ENCODE measurements at places on chromosomes 2 and 18.

- no peak for DNase-seq
Observed at GRCh38 chr2:3291113-3291512, 86.5 kb downstream of the EIPR1 start.

- peak; percentile 42 for DNase-seq
Observed at GRCh38 chr2:950080-950966, at the start of gene SNTG2. Gene SNTG2, plus strand, starts transcription at chr2:950849. Its CDS starts 148 bp downstream, at chr2:950997.

DNA sequence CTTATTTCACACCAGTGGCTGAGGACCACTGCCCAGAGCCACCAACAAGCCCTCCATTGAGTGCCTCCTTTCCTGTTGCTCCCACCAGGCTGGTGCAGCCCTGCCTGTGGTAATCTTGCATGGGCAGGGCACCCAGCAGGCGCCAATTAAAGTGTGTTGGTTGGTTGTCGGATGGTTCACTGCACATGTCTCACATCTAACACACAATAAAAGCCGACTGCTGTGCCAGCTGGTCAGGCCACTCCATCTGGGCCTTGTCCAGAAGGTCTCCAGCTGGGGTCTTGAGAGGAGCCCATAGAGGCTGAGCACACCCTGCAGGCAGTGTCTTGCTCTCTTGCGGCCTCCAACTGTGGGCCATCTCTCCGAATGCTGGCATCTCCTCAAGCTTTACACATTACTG, 494.8 kb upstream of the KLHL29 start:
- DNase-seq, result no peak

DNA sequence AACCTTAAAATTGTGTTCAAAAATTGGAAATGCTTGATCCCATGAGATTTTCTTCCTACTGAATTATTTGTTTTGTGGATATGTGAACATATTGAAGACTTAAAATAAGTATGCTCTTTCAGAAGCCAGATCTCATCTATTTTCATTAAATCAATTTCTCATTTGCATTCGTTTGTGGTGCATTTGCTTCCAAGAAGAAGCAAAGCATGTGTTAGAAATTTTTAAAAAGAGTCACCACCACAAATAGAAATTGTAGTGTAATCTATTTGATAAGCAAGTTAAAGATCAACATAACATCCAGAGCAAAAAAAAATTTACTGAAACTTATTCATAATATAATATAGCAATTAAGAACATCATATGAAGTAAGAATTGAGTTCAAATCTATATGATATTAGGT, 300.9 kb upstream of the SYT4 start:
- no peak for DNase-seq

DNA sequence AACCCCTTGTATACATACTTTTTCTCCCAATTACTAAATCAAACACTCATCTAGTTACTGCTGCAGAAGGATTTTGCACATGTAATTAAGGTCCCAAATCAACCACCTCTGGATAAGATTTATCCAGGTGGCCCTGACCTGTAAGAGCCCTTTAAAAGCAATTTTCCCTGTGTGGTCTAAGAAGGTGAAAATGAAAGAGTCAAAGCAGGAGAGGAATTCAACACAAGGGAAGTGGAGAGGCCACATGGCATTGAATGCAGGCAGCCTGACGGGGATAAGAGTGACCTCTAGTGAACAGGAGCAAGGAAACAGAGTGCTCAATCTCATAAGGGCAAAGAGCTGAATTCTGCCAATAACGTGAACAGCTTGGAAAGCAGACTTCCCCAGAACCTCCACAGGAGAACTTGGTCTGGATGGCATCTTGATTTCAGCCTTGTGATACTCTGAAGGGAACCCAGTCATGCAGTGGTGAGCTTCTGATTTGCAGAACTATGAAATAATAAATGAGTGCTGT, 27.2 kb downstream of the PPP3R1 start:
- peak; percentile 12 for DNase-seq

DNA sequence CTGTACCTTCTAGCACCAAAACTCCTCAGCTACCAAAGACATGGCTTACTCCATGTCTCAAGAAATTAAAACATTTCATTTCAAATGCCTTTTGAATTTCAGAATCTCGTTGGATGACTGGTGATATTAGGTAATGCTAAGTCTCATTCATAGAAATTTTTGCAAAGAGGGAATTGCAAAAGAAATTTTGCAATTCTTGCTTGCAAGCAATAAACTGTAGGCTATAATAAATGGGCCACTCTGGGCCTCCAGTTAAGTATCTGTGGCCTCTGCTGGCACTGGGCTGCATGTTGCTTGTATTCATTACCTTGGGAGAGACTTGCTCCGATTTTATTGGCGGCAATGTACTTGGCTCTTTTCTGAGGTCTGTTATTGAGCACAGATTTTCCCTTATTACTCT, 2.8 kb upstream of the LCLAT1 start:
- DNase-seq, result no peak

GRCh38 chr2:158391876-158392275, 64.7 kb downstream of the CCDC148 start:
- DNase-seq, result peak; percentile 26
